Activated CD4-positive, alpha-beta T cell treated with anti-CD3 and anti-CD28 coated beads, Interleukin-2, amount 50 U/mL, for 1 hour (primary cell): ENCODE measurements at places on chromosomes 2 and 18.

GRCh38 chr2:68943581-68944568, 8.8 kb downstream of the GKN2 start:
- peak; percentile 45 for DNase-seq

DNA sequence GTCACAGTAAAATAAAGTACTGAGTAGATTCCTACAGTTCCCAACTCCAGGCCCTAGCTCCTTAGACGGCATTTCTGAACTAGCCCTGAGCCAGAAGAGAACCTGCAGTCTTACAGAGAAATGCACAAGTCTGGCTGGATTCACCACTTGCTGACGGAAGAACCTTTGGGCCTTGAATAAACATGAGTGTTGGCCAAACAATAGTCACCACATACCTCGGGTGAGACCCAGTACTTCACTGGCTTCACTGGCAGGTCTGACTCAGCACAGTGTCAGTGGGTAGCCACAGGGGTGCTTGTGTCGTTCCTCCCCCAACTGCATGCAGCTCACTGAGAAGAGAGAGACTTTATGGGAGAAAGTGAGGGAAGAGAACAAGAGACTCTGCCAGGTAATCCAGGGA, 88.9 kb downstream of the TMEM185B start:
- no peak for DNase-seq

- no peak for DNase-seq
Observed at GRCh38 chr2:19775838-19776237, 125.9 kb downstream of the TTC32 start.

GRCh38 chr18:76988827-76989646, 143.5 kb downstream of the MBP start:
- DNase-seq, result no peak
